Astrocyte of the hippocampus (primary cell): ENCODE measurements at places on chromosomes 3 and 15.

GRCh38 chr3:56467801-56468183, 475 bp downstream of the ERC2 start:
- DNase-seq, result no peak

DNA sequence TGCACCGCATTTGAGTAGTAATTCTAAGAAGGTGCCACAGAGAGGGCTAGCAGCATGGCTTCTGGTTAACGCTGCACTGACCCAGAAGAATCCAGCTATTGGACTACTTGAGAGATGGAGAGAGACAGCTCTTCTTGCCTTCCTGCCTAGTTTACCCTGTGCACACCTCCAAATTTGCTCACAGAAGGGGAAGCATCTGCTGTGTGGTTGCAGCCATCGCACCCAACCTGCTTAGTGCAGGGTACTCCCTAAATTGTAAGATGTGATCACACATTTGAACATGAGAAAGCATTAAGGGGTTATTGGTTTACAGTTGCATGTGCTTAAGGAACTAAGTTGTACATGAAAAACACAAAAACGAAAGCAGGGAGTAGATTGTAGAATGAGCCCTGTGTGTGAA, 122.1 kb downstream of the FOXB1 start:
- no peak for DNase-seq

DNA sequence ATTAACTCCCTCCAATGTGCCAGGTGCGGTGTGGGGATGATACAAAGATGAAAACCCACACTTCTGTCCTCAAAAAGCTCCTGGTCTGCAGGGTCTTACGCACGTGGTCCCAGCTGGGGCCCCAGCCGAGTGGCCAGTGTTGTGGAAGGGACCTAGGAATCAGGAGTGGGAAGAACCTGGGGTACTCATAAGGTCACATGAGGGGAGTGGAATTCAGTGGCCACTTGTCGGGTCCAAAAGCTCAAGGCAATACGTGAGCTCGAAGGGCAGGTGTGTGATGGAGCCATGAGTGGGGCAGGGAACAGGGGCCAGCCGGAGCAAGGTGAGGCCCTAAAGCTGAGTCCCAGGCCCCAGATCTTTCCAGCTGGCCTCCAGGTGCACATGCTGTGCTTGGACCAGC, 260.0 kb upstream of the LYSMD4 start:
- no peak for DNase-seq

GRCh38 chr3:35832140-35832571, 192.8 kb downstream of the ARPP21 start:
- DNase-seq, result no peak

GRCh38 chr3:52122491-52122890, 31.7 kb downstream of the POC1A start:
- no peak for DNase-seq
